ENCODE measurements at places on chromosomes 5 and 9.

GRCh38 chr5:175516933-175517823 is 38.8 kb downstream of the SFXN1 start:
- DNase-seq: no peak

DNA sequence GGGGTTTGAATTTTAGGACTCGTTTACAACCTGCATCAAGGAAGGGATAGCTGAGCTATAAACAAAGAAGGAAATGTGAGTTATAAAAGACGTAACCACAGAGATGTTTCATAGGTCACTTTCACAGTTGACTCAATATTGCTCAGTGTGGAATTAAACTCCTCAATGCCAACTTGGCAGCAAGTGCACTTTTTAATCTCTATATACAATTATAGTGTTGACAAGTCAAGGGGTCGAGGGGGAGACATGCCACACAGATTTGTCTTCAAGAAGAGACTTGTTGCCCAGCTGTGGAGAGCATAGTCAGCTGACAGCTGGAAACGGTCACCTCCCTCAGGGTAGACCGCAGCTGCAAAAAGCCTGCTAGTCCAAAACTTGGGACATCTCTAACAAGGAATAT is 163.4 kb upstream of the DMAC1 start:
- no peak for DNase-seq

DNA sequence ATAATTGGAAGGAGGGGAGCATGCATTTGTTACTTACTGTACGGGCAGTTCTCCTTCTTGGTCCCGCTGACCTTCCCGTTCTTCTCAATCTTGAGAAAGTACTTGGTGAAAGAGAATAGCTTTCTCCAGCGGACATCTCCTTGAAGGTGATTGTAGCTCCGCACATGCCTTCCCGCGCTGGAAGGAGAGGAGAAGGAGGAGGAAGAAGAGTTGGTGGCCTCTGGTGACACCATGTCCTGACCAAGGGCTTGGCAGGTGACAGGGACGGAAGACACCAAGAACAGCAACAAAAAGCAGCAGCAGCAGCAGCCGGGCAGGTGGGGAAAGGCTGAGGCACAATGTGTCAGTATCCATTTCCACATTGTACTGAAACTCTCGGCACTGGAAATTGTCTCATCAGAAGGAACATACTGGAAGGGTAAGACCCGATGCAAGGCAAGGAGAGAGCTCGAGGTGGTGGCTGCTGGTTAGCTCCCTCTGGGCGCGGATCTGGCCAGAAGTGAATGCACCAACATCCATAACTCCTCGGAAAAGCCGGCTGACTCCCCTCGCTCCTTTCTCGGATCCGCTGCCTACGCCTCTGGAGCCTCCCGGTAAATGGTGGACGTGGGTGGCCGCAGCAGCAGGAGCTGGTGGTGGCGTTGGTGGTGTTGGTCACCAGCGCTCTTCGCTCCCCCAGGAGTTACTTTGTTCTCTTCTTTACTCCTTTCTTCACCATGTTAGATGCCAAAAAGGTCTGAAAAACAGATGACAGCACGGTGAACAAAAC is 715 bp downstream of the FGF10 start:
- no peak for DNase-seq

DNA sequence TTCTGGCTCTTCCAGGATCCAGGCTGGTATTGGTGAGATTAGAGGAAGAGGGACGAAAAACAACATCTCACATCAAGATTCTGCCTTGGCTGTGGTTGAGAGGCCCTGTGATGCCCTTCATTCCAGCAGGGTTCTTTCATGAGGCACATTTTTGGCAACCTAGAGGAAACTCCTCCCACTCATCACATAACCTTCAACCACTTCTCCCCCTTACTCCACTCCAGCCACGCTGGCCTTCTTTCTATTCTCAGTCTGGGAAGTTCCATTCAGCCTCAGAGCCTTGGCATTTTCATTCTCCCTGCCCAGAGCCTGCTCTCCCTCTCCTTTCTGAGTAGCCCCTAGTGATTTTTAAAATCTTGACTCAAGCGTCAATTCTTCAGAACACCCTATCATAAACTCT is 337.5 kb downstream of the ZSWIM6 start:
- DNase-seq: no peak

GRCh38 chr5:93240228-93240834 is 340.7 kb downstream of the NR2F1-AS1 start:
- no peak for DNase-seq

DNA sequence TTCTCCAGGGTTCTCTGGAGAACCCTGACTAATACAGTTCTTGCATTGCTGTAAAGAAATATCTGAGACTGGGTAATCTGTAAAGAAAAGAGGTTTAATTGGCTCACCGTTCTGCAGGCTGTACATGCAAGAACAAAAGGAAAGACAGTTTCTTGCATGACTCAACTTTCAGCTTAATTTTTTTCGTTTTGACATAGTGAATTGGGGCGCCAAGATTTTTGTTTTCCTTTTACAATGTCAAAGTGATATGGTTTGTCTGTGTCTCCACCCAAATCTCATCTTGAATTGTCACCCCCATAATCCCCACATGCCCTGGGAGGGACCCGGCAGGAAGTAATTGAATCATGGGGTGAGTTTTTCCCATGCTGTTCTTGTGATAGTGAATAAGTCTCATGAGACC is 11.8 kb upstream of the CRHBP start:
- DNase-seq: no peak

DNA sequence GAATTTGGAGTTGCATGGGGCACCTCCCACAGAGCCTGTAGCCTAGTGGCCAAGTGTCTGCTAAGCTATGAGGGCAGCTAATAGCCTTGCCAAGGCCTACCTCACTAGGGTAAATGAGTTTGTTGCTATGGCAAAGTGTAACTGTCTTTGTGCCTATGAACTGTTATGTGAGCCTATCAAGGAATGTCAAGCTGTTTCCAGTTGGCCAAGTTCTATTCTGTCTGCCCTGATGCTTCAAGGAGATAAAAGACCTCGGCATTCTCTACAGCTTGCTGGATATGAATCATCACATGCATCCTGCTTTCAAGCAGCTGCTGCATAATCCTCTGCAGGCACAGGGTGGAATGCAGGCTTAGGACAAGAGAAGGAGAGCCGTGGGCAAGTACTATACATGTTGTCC is 69.8 kb upstream of the CCDC112 start:
- DNase-seq: no peak

- peak; percentile 57 for DNase-seq
Measured at GRCh38 chr5:66814146-66814991, 218.2 kb downstream of the MAST4 start.

GRCh38 chr9:134003237-134003636 is 11.1 kb upstream of the VAV2 start:
- no peak for DNase-seq

- DNase-seq: no peak
Measured at GRCh38 chr5:169408731-169409130, 107.8 kb upstream of the SLIT3 start.

- no peak for DNase-seq
Measured at GRCh38 chr9:110947491-110948044, 90.7 kb downstream of the LPAR1 start.

DNA sequence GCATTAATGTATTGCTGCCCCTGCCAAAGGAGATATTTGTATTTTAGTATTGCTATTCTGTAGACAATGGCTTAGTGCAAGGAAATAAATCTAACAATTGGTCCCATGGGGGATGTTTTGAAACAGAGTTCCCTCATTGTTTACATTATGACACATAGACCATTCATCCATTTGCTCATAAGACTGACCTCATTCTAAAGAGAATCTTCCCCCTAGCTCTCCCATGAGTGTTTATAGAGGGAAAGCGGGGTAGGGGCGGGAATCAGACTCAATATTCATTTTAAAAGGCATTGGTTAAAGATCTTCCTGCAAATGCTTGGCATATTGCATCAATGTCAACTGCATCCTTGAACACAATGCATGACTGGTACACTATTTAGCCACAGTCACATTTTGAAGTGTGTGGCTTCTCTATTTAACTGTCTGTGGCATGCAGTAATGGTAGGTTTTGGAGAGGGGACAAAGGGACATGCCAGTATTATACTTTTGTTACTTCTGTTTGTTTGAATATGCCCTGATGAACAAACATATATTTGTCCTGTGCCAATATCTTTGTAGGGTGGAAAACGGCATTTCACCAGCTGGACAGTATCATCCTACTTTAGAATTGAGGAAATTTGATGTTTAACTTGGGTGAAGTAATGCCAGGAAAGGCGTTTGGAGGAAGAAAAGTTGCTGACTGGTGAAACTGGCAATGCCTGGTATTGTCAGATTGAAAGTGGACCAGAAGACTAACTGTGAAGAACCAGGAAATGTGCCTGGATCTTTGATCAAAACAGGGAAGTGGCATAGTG is 84.1 kb upstream of the MEGF10 start:
- no peak for DNase-seq

DNA sequence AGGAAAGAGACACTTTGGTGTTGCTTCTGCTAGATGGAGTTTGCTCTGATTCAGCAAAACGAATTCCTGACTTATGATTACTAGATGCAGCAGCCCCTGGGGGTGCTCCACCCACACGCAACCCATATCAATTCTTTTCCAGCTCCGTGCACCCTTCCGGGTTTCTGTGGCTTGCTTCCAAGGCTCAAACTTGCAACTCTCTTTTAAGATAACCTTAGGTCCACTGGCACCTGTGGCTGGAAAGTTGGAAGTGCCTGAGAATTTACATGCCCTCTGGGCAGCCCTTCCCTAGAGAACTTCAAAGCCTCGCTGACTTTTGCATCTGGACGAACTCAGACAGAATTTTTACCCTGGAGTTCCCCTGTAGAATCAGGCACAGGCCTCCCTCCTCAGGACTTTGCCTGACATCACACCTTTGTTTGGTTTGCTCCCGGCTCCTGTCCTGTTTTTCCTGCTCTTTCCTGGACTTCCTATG is 224.9 kb downstream of the SNX18 start:
- no peak for DNase-seq

GRCh38 chr9:37034305-37034937 is 353 bp upstream of the PAX5 start:
- no peak for DNase-seq

DNA sequence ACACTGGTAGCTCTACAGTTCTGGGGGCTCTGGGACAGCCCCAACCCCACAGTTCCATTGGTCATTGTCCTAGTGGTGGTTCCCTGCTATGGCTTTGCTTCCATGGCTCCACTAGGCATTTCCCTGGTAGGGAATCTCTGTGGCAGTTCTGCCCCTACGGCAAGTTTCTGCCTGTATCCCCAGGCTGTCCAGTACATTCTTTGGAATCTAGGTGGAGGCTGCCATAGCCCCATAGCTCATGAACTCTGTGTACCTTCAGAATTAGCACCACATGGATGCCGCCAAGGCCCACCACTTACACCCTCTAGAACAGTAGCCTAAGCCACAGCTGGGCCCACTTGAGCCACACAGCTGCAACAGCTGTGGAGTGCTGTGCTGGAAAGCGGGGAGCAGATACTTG is 3.3 kb upstream of the GOLM1 start:
- no peak for DNase-seq

DNA sequence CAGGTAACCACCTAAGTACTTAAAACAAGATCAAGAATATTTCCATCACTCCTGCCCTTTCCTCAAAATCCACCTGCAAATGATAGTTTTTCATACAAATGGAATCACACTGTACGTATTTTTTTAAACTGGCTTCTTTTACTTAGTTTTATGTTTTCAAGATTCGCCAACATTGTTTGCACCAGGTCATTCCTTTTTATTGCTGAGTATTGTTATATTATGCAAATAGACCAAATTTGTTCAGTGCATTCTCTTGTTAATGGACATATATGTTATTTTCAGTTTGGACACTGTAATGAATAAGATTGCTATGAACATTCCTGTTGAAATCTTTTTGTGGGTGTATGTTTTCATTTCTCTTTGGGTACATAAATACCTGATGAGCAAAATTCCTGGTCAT is 8.3 kb upstream of the ANKRD31 start:
- no peak for DNase-seq

DNA sequence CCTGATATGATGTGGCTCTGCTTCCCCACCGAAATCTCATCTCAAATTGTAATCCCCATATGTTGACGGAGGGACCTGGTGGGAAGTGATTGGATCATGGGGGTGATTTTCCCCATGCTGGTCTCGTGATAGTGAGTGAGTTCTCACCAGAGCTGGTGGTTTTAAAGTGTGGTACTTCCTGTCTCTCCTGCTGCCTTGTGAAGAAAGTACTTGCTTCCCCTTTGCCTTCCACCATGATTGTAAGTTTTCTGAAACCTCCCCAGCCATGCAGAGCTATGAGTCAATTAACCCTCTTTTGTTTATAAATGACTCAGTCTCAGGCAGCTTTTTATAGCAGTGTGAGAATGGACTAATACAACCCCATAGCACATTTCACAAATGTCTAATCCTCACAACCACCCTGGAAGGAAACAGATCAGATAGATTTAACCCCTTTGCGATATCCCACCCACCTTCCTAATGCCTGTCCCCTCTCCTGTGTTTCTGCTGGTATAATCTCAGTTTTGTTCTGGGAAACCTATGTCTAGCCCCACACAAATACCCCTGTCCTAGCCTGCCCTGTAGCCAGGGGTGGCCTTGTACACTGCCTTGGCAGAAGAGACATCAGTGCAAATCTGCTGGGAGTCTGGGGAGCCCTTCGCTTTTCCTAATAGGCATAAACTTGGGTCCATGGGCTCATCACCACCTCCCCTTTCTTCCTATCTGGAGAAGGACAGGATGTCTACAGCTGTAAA is 157.0 kb upstream of the RAI14 start:
- DNase-seq: peak; percentile 17

DNA sequence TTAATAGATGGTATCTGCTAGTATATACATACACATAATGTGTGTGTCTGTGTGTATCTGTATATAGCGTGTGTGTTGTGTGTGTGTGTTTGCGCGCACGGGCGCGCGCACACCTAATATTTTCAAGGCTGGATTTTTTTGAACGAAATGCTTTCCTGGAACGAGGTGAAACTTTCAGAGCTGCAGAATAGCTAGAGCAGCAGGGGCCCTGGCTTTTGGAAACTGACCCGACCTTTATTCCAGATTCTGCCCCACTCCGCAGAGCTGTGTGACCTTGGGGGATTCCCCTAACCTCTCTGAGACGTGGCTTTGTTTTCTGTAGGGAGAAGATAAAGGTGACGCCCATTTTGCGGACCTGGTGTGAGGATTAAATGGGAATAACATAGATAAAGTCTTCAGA is 757 bp downstream of the FXN start:
- DNase-seq: peak; percentile 21

GRCh38 chr5:134129411-134130238 is 15.1 kb downstream of the TCF7 start:
- peak; percentile 43 for DNase-seq

GRCh38 chr9:114914139-114914538 is 16.3 kb downstream of the TNFSF8 start:
- no peak for DNase-seq

- DNase-seq: peak; percentile 6
Measured at GRCh38 chr9:33748633-33749304, 46.6 kb upstream of the PRSS3 start.

DNA sequence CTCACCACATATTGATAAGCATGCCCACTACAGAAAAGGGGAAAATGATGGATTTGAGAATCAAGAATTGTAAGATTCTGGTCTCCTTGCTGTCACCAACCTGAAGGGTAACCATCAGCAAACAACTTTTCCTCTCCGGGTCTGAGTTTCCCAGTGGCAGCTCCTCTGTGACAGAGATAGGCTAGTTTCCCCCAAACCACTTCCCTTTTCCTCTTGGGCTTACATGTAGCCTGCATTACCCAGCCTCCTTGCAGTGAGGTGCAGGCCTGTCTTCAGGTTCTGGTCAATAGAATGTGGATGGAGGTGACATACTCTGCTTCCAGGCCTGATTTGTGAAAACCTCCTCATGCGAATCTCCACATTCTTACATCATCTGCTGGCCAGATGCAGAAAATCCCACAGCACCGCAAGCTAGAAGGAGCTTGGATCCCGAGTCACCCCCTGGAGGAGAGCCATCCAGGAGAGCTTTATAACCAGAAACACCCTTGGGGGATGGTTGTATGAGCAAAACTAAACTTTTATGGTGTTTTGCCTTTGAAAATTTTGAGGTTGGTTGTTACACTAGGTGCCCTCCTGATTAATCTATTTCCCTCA is 206.1 kb downstream of the RGS3 start:
- DNase-seq: no peak
